ENCODE measurements at places on chromosomes 1 and 21.

DNA sequence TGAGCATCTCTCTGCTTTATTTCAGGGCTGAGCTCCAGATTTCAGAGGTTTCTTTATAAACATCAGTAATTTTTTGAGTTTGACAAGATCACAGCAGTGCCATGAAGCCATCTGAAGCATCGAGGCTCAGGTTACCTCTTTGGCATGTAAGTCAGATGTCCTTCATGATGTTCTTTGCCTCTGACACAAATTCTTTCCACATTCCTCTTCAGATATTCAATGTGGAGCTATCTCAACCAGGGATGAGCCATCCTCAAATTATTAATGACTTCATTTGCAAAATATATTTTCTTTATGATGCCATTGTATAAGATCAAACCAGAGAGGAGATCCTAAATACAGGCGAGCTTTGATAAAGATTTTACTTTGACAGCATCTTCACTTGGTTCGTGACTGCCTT lies 256.7 kb downstream of the COL11A1 start:
- no peak for DNase-seq

DNA sequence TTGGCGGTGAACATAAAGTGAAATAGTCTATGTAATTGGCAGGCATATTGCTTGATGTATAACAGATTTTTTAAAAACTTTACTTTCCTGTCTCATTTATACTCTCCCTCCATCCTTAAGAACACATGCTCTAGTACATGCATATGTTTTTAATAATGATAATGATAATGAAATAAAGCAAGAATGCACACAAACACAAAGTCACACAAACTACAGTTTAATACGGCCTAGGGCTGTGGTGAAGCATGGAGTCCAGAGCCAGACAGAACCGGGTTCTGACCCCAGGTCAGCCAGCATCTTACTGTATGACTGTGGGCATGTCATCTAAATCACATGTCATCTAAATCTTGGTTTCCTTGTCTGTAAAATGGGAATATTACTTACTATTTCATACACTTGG lies 324.9 kb upstream of the NFIA start:
- no peak for DNase-seq

- DNase-seq = no peak
Observed at GRCh38 chr1:31987135-31987619, 26.5 kb upstream of the KHDRBS1 start.

- DNase-seq = no peak
Observed at GRCh38 chr1:8218351-8219092, 99.4 kb upstream of the SLC45A1 start.

DNA sequence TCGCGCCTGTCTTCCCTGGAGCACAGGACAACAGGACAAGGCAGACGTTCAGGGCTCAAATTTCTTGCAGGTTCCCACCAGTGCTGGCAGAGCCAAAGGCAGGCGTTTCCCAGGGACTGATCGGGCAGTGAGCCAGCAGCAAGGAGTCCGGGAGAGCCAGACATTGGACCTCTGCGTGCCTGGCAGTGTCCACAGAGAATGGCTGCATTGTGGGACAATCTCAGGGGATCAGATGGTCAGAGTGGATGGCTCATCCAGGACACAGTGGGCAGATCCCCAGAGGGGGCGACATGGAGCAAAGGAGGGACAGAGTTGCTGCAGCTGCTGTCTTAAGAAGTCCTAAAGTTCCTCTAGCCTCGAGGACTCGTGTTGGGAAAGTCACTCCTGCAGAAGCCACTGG lies 4.6 kb downstream of the TMEM63A start:
- DNase-seq = no peak

- DNase-seq = no peak
Observed at GRCh38 chr1:208536212-208536611, 292.0 kb upstream of the PLXNA2 start.

DNA sequence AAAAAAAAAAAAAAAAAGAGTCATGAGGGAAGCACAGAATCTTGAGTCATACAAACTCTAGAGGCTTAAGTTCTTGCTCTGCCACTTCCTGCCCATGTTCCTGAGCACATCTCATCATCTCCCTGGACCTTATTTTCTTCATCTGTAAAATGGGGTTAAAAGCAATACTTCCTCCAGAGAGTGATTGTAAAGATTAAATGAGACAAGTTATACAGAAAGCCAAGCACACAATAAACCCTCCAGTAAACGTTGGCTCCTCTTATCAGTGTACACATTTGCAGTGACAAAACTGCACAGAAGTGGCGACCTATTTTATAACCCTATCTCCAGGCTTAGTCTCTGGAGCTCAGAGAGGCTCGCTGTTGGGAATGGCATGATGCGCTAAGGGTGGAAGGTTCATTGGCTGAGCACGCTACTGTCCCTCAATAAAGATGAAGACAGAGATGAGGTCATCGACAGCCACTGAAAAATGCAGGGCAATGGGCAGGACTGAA lies 82.1 kb downstream of the RRAGC start:
- no peak for DNase-seq

GRCh38 chr1:173507205-173507846 lies 30.2 kb downstream of the PRDX6 start:
- DNase-seq = no peak

GRCh38 chr1:147202576-147202975 lies 22.6 kb downstream of the FMO5 start:
- no peak for DNase-seq

DNA sequence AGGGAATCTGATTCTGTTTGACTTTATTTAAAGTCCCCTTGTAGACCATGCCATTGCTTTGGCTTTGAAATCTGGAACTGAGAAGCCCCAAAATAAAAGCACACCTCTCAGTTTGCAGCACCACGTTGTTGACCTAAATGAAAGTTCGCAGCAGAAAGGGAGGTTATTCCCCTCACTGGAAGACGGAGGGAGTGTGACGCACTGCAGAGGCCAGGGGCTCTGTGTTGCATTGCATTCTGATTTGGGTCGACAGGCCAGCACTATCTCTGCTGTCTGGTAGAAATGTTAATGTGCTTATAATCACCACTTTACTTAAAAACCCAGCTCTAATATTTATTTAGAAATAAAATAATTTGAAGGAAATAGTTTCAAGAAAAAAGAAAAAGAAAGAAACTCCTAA lies 675.2 kb upstream of the NR5A2 start:
- no peak for DNase-seq

DNA sequence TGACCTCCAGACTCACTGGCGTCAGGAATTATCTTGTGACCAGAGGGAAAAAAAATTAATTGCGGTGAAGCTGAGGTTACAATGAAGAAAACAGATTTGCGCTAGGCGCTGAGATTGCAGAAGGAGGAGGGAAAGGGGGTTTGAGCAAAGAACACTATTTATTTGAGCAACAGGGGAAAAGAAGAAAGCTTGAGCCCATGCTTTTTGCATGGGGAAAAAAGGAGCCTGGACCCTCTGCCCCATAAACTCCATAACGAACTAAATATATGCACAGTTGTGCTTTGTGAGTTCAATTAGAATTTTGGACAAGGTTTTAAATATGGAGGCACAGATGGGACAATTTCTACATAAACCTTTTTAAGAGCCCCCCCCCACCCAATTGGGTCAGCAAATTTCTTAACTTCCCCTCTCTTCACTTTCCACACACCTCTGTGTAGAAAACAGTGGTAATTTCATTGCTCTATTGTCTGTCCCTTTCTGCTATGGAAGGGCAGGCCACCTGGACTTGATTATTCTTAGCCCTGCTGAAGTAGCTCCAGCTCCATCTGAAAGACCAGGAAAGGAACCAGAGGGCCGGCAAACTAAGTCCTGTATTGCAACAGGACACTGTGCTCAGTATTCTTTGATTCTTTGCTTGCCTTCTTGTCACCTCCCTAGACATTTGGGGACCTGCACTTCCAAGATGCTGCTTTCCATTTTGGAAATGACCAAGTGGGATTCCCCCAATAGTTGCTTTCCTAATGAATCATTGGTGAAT lies 862 bp upstream of the ID3 start:
- DNase-seq = no peak

DNA sequence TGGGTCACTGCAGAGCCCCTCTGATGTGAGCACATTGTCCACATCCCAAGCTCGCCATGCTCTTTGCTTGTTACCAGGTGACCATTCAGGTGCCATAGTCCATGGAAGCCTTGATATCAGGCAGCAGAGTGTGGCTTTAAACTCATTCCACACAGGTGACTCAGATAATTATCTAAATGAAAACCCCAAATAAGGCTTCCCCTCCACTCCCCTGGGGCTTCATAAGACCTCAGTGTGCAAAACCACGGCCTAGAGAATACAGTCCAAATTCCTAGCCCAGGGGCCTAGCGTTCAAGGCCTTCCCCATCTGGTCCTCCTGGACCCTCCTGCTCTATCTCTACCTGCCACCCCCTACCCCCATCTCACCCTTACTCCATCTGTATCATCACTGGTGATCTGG lies 97.1 kb downstream of the ARHGEF10L start:
- no peak for DNase-seq

GRCh38 chr1:196861429-196861828 lies 26.4 kb upstream of the CFHR4 start:
- no peak for DNase-seq

DNA sequence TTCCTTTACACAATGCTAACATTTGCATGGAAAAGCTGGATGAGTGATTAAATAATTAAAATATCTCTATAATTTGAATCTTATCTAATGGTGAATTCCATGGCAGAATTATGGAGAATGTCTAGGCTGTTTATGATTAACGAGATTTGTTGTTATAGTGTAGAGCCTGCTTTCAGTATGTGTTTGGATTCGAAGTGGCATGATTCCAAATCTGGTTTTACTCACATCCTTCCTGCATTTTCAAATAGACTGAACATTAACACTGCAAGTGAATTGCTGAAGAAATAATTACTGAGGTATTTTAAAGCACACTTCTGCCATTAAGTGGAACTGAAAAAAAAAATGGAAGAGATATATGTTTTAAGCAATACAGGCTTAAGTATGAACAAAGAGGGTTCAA lies 5.1 kb upstream of the NEK7 start:
- no peak for DNase-seq

DNA sequence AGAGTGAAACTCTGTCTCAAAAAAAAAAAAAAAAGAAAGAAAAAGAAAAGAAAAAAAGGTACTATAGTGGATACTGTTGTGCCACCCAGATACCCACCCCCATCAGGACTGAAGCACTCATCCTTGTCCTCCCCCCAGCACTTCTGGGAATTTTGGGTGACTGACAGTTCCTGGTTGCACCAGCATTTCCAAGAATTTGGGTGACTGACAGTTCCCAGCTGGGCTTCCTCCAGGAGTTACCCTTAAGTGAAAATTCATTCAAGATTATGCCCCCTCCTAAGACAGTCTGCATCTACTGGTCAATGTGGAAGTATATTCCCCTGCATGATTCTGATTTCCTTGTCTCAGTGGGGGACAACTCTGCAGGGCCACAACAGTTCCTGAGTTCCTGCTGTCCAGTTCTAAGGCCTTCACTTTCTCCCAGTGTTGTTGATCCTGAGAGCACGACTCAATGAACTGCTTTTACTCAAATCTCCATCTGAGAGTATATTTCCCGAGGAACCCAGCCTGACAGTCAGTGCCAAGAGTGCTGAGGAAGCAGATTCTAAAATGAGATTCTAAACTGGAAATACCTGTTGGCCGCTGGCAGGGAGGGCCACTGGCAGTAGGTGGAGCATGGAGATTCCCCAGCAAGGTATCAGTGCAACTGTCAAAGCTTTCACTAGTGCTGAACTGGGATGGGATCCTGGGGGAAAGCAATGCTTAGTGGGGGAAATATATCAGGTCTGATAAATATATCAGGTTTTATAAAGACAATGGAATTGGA lies 18.5 kb downstream of the RIIAD1 start:
- DNase-seq = no peak

GRCh38 chr1:179663810-179664209 lies 72.2 kb downstream of the TDRD5 start:
- no peak for DNase-seq

DNA sequence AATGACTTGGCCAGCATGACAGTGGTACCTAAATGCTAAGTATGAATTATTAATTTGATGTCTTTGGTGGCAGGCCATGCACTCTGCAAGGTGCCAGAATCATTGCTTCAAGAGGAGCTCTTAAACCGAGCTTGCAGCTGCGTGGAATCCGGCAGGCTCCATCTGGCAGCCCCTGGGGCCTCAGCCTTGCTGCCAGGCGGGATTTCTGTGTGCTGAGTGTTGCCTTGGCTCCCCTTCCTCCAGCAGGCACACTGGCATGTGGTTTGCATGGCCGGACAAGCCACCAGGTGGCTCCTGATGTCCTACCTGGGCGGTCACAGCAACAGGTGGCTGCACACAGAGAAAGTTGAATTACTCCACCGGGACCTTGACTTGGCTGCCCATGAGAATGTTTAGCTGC lies 155.4 kb downstream of the URB2 start:
- DNase-seq = no peak

DNA sequence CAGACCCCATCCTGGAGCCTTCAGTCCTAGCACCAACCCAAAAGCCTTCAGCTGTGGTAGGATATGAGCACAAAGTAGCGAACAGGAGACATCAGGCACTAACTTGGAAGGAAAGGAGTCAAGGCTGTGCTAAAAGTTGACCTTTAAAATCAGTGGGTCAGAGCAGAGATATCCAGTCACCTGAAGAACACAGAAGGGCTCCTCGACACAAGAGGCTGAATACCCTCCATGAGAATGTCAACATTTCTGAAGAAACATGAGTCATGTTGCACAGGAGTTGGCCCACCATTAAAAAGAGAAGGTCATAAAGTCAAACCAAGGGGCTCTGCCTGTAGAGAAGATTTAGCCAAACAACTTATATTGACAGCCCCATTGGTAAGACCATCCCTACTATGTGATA lies 172.5 kb downstream of the PLPP3 start:
- no peak for DNase-seq

DNA sequence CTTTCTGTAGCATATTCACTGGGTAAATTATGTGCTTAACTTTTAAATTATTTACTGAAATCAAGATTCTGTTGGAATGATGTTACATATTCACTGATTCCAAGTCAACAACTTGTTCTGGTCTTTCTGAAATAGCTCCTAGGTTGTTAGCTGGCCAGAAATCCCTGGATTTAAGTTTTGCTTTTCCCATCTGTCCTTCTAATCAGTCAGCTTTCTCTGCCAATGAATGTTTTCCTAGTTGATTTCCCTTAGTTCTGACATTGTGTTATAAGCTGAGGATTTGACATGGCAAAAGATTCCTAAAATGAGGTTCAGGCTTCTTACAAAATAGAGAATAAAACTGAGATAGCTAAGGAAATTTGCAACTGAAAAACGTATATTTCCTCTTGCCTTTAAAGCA lies 1479.6 kb downstream of the MRPL39 start:
- no peak for DNase-seq

DNA sequence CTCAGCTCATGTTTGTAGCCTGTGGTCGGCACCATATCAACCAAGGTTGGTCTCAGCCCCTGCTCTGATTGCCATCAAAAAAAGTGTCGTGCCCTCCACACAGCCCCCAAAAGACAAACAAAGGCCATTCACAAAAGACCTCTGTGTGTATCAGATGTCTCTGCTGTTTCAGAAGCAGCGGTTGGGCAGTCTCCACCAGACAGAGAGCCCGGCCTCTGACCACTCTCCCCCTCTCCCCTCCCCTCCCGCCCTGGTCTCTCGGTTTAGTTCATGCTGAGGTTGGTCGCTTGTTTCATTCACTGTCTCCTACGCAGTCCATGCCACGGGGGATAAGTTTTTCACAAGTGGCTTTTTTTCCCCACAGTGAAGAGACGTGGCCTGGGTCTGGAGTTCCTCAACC lies 27.1 kb downstream of the ACTA1 start:
- no peak for DNase-seq
